ENCODE measurements at places on chromosomes 5 and 9.
A peak's percentile ranks its signal among the peaks of the same experiment; 100 is the strongest.

GRCh38 chr9:121538221-121538620 is 38.6 kb upstream of the GGTA1 start:
- DNase-seq = no peak

DNA sequence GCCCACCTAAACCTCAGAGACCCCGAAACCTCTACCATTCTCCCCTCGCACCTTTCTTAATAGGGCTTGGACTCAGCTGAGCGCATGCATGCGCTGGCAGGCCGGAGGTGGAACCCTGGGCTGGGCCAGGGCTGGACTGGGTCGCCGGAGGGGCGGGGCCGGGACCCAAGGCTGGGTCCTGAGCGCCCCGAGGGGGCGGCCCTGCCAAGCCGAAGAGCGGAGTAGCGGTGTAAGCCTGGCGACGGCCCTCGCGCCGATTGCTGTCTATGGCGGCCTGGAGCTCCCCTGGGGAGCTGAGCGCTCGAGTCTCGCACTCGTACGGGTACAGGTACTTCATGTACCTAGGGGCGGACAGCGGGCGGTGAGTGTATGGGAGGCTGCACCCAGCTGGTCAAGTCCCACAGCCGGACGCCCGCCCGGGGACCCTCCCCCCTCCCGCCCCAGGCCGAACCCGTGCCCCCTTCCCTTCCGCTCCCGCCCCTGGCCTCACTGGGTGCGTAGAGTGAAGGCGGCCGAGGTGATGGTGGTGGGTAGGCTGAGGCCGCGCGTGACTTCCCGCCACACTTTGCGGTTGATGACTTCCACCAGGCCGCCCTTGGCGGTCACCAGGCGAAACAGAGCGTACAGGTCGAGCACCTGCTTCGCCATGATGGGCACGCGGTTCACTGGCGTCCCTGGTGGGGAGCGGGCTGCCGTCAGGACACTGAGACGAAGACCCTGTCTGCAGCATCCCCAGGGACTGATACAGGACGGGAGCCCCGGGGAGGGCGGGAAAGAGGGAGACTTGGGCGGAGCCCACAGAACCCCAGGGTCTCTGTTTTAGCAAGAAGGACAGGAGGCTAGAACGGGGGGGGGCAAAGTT is 3.3 kb upstream of the DCTN3 start:
- DNase-seq = no peak

- DNase-seq = peak; percentile 35
Measured at GRCh38 chr5:151126199-151126645, 31.4 kb downstream of the ANXA6 start.

GRCh38 chr5:142248853-142249462 is 75.9 kb downstream of the SPRY4 start:
- peak; percentile 14 for DNase-seq

DNA sequence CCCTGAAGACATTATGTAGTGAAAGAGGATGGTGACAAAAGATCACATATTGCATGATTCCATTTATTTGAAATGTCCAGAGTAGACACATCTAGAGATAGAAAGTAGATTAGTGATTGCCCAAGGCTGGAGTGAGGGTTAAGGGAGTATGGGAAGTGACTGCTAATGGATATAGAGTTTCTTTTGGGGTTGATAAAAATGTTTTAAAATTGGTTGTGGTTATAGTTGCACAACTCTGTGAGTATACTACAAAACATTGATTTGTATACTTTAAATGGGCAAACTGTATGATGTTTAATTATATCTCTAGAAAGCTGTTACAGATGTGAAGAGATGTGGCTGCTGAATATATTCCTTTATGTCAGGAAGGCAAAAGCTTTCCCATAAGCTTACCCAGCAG is 202.8 kb downstream of the CCDC171 start:
- no peak for DNase-seq

GRCh38 chr5:76794871-76795270 is 24.0 kb upstream of the F2RL1 start:
- no peak for DNase-seq

GRCh38 chr5:110441035-110441434 is 285.4 kb downstream of the TMEM232 start:
- DNase-seq = peak; percentile 18

DNA sequence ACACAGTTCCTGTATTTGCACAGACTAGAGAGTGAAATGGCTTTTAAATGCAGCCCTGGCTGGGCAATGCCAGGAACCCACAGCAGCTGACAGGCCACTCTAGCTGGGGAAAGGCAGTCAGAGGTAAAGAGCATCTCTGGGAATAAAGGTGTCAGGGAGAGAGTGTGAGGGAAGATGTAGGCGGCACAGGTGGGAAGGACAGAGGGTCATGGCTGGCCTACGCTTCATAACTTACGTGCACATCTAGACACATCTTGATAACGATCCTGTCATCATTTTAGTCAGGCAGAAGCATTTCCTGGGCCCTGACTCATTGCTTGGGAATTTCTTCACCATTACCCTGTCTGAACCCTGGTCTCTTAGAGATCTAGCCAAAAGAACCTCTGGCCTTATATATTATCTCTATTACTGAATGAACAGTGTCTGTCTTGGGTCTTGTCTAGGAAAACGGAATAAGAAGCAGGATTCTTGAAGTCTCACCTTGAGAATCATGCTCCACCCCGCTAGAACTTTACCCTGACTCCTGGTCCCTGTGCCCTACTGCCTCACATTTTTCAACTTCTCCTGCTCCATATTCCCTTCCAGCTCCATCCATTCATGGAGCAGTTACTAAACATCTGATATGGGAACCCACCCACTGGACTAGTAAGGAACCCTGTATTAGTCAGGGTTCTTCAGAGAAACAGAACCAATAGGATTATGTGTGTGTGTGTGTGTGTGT is 106.4 kb upstream of the ELL2 start:
- DNase-seq = peak; percentile 96

GRCh38 chr5:158819840-158820620 is 279.7 kb downstream of the EBF1 start:
- peak; percentile 91 for DNase-seq

- no peak for DNase-seq
Measured at GRCh38 chr5:150257424-150257823, 32.1 kb downstream of the CAMK2A start.

- DNase-seq = peak; percentile 72
Measured at GRCh38 chr9:74496819-74497747, at the start of gene RORB. Gene RORB, plus strand, starts transcription at chr9:74497335. Its CDS starts 642 bp downstream, at chr9:74497977.

DNA sequence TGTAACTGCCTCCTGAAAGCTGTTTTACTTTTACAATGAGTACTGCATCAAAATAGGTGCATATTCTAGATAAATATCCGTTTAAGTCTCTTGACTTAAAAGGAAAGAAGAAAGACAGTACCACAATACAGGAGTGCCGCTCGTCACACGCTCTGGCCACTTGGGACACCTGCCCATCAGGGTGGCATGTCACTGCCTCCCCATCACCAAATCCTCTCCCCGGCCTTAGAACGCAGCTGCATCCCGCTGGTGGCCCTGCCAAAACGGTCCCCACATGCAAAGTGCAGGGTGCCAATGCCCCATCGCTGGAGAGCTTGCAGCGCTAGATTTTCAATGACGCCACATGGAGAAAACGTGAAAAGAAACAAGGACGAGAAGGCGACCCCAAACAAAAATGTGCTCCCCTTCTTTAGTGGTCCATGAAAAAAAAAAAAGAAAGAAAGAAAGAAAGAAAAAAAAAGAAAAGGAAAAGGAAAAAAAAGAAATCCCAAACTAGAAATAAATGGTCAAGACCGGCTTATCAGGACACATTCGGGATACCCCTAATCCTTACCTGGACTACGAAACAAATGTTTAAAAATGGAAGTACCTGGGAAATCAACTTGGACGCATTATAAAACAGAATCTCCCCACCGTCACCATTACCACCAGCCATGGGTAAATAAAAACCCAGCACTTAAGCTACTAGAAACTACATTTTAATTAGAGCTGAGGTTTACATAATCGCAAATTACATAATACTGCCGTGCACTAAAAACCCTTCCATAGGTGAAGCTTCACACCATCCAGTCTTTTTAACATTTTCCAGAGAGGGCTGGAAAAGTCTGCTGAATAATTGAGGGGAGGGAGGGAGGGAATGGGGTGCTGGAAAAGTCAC is 1.0 kb downstream of the ANKH start:
- no peak for DNase-seq

- DNase-seq = no peak
Measured at GRCh38 chr5:165504674-165505073, 1999.3 kb downstream of the MAT2B start.

- DNase-seq = no peak
Measured at GRCh38 chr5:116313366-116313765, 228.5 kb downstream of the COMMD10 start.

DNA sequence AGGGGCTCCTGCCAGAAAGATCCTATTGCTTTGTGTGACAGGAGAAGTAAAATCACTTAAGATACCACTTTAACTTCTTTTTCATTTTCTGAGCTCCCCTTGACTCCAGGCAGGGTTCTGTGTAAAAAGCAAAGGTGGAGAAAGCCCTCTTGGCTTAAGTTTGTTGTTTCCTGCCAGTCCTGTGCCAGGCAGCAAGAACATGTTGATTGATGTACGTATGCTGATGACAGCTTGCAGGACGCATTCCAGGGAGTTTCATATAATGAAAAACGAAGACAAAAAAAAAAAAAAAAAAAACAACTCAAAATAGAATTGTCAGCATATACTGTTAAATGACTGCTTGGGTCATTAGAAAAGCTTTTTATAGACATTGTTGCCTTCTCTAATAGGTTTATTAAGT is 251.7 kb downstream of the PSAT1 start:
- no peak for DNase-seq

DNA sequence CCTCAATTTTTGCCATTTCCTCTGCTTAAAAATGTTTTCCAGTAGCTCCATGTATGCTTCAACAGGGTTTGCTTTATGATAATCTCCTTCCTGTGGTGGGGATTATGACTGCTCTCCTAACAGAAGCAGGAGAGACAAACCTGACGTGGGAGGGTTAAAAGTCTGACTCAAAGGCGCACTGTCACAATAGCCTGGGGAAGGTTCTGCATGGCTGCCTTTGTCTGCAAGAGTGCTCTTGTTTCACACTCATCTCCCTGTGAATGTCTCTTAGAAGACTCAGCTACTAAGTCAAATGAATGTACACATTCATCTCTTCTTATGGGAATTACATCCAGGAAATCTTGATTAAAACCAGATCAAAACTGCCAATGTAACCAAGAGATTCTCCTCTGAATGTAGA is 90.9 kb upstream of the MTAP start:
- DNase-seq = peak; percentile 66

GRCh38 chr9:136521537-136521936 is 24.3 kb downstream of the NOTCH1 start:
- no peak for DNase-seq

- no peak for DNase-seq
Measured at GRCh38 chr9:122217640-122218039, 11.1 kb downstream of the LHX6 start.

DNA sequence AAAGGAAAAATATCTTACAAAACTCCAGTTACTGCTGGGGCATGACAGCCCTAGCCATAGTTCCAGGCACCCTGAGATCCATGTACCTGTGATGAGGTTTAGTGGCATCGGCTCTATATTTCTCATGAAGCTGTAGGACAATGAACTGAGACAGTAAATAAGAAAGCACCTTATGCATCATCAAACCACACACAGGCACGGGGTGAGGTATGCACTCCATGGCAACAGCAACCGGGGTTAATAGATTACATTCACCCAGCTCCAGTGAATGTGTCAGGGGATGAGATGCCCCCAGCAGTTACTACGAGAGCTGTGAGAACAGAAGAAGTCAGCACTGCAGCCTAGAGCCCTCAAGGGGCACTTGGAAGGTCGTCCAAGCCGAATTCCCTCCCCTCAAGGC is 162.0 kb upstream of the S1PR3 start:
- DNase-seq = peak; percentile 64

DNA sequence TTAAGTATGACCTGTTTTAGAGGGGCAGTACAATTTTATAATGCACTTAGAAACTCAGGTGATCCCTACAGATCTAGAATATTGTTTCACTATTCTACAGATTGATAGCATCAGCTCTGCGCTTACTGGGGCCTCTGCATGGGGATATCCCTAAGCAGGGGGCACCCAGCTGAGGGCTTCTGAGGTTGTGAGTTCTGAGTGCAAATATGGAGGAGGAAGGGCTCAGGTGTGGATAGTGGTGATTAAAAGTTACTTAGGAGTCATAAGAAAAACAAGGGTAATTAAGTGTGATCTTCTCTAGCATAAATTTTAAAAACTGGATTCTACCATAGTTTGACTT is 274.4 kb downstream of the EFNA5 start:
- no peak for DNase-seq

- no peak for DNase-seq
Measured at GRCh38 chr9:114522286-114522685, 17.0 kb upstream of the WHRN start.

- DNase-seq = peak; percentile 12
Measured at GRCh38 chr5:60668686-60669304, 31.2 kb downstream of the DEPDC1B start.

DNA sequence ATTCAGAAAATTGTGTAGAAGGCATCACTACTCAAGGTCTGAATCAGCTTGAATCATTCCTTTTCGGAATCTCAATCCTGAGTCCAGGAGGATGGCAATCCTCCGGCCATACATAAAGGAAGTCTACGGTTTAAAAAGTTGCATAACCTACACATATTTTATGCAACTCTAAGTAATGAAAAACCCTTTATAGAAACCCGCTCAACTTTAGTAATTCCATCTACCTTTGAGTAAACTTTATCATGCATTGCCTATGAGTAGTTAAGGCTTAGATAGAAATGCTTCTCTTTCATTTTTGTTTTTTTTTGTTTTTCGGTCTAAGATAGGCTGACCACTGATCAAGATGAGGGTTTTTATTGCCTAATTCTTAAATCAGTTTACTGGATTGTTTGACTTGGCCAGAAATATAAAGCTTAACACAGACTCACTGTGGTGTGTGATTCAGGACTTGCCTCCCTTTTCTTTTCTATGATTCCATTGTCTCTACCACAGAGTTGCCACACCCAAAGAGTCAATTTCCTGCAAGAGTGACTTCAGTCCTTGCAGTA is 85.0 kb downstream of the LURAP1L start:
- DNase-seq = peak; percentile 95

- no peak for DNase-seq
Measured at GRCh38 chr9:109737295-109737694, 42.7 kb upstream of the PALM2AKAP2 start.

DNA sequence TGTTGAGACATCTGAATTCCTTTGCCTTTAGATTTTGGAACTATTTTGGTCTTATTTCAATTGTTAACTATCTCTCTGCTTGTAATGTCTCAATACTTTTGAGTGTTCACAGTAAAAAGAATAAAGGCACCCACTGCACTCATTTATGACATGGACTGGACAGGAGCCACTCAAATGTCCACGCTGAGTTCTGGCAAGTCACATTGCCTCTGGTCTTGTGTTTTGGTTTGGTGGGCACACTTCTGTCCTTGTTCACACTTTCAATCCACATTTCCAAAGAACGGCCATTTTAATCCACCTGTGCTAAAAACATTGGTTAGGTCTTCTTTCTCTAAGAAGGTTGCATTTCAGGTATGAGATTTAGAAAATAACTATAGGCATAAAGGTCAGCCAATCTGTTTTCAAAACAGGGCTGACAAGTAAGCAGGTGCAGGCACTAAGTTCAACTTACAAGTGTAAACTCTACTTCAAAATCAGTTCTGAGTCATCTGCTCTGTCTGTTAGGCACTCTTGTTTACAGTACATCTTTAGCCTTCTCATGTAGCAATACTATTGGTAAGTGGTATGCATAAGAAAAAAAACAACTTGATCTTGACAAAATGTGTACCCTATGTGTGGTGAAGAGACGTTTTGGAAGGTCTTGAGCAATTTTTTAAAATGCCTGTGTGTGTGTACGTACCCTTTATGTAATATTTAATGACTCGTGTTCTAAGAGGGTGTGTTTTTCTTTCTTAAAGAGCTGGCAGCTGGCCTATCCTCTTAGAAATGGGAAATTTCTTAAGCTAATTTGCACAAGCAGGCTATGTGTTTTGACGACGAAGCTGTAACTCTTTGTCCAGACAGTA is 31.5 kb upstream of the ZFAND5 start:
- peak; percentile 73 for DNase-seq

Measured in astrocyte (in vitro differentiated cells and primary cell).